Lung microvascular endothelial cell (primary cell): ENCODE measurements at places on chromosomes 1 and 21. TPM values are rescaled to one million over a fixed set of nuclear protein-coding genes. Genes with fewer than 3 reads are reported as not detected.

Gene CD101
- total RNA-seq, result under 0.01 and 0.44 TPM in 2 replicates

DNA sequence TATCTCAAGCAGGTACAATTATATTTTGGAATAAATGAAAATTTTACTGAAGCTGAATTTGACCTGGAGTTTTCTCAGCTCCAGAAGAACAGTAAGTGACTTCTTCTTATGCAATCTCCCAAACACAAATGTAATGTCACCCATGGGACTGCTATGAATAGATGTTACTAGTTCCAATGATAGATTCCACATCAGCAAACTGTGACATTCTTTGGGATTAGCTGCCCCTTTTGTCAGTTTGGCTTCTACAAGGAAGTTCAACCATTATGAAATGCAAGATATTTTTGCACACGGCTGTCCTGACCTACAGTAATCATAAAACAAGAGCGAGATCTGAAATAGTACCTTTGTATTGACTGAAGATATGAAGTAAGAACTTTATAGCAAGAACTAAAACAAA, 27.8 kb upstream of the TSNAX start:
- DNase-seq, result no peak

DNA sequence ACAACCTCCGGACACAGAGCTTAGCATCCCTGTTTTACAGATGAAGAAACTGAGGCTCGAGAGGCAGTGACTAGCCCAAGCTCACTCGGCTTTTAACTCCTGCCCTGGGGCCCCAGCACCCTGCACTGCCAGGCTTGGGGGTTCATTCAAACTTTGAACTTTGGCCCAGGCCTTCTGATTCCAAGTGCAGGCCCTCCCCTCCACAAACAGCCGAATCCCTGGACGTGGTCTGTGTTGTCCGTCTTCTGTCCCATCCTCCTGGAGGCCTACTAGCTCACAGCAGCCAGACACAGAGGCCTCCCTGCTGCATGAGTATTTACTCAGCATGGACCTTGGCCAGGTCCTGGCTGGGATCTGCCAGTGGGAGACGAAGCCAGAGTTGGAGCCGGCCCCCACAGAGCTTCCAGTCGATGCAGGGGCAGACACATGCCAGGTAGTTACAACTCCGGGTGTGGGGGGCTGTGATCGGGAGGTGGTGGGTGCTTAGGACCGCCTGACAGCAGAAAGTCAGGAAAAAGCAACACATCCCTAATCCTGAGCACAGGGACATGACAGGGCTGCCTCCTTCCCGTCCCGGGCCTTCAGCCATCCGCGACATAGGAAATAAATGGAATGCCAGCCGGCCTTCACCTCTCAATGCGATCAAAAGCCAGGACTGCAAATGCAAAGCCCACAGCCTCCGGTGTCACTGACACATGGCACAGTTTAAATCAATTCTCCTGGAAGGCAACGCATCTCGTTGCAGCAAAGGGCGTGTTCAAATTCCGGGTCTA, 7.4 kb downstream of the IFFO2 start:
- peak; percentile 71 for DNase-seq

Gene ABCG1
- total RNA-seq, result 76.9 and 156 TPM in 2 replicates

GRCh38 chr1:230204842-230205241, 137.8 kb downstream of the GALNT2 start:
- no peak for DNase-seq

GRCh38 chr1:20355828-20356735, 65.4 kb downstream of the VWA5B1 start:
- no peak for DNase-seq

- DNase-seq, result no peak
Observed at GRCh38 chr1:118335331-118335732, 150.3 kb upstream of the SPAG17 start.

Gene C1QA
- not detected in 2 replicates for total RNA-seq

- DNase-seq, result no peak
Observed at GRCh38 chr1:114457675-114458236, 53.2 kb downstream of the TRIM33 start.
